CD4-positive, alpha-beta T cell treated with Interferon gamma for 1 hour (primary cell): ENCODE measurements at places on chromosomes 12 and 14.

GRCh38 chr14:65242732-65243134 lies 140.4 kb upstream of the MAX start:
- no peak for DNase-seq

GRCh38 chr12:122079033-122079531 lies 526 bp downstream of the MLXIP start:
- DNase-seq, result no peak

DNA sequence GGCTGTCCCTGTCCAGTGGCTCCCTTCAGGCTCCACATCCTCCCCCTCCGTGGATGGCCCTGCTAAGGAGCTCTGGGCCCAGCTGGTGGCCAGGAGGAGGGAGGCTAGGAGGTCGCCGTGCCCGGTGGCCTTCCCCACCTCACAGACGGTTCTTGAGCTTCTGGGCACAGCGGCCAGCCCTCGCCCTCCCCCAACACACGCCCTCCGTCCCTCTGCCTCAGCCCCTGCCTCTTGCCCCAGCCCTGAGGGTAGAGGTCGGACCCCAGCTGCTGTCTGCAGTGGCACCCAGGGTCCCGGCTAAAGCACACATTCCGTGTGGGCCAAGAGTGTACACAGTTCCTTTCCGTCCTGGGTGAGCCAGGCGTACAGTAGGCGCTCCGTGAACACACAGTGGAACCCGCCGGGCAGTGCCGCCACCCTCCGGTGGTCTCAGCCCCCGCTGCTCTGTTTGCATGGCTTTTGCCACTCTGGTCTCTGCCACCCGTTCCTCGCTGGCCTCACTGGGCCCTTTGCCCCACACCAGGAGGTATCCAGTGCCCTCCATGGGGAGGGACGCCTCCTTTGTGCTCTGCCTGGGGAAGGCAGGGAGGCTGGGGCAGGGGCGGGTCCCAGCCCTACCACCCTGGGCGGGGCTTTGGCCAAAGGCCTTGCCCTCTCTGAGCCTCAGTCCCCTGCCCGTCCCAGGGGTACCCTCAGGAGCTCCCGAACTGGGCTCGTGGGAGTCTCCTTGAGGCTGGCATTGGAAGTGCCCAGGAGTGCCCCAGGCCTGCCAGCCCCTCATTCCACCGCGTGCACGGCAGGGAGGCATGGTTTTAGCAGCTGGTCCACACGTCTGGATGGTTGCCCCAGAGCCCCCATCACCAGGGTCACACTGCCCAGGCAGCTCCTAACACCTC lies 13.0 kb downstream of the TRMT61A start:
- DNase-seq, result no peak

- DNase-seq, result no peak
These were observed 201.2 kb downstream of the ESR2 start for GRCh38 chr14:64092940-64093339.

- DNase-seq, result no peak
These were observed 25.5 kb downstream of the GXYLT1 start for GRCh38 chr12:42119085-42119633.

DNA sequence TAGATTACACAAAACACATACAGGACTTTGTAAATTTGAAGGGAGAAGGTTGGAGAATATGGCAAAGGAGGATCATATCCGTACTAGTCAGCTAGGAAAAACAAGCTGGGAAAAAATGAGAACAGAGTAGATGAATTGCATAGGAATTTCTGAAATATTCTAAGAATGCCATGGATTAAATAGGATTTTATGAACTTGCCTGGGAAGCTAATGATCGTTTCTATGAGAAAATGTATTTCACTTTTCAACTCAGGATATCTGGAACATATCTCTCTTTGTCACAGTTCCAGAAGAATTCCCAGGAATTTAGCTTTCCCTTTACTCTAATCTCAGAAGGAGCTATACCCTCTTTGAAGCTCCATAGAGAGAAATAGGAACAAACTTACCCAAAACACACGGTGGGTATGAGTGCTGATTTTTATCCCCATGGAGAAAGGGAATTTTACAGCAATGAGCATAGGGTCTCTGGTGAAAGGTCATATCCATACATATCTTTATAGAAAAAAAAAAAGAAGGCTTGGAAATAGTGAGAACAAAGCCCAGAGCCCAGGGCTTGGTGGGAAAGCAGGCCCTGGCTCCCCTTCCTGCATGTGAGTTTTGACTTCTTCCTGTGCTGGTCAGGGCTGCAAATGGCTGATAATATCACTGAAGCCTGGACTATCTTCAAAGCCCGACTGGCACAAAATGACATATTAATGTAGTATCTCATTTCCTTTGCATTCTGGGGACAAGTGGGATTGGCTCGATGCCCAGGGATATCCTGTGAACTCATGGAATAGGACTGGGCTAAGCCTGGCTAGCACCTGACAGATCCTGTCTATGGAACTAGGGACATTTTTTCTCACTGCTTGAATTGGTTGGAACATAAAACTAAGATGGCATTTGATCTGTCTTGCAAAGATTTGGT lies 136.3 kb downstream of the AEBP2 start:
- DNase-seq, result no peak

- DNase-seq, result no peak
These were observed 299.1 kb downstream of the NUAK1 start for GRCh38 chr12:105839629-105840127.

GRCh38 chr14:80313806-80314205 lies 102.5 kb upstream of the DIO2 start:
- DNase-seq, result no peak

DNA sequence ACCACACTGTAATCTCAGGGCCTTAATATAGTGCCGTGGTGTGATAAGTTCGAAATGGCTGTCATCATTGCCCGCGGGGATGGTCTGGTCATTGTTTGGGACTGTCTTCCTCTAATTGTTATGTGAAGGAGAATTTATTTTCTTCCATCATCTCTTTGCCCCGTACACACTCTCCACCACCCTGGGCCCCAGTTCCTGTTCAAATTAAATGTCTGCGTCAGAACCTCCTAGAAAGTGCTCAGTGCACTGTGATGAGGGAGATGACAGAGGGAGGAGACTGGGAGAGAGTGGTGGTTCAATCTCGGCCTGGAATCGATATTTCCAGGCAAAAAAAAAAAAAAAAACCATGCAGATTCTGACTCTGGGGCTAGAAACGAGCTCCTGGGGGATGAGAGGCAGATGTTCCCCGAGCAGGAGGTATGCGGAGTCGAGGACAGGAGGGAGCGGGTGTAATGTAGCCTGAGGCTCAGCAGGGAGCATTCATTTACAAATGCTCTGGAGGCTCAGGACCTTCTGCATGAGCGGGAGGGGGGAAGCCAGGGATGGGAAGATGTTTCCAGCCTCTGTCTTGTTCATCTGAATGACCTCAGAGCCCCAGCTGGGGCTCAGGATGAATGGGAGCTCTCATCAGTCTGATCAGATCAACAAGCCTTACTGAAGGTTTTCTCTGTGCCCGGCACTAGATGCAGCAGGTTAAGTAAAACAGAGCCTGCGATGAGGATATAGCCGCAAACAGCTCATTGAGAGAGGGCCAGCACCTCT lies 219.5 kb downstream of the TBX5 start:
- DNase-seq, result no peak

- DNase-seq, result no peak
These were observed 34.6 kb downstream of the ZFP36L1 start for GRCh38 chr14:68758301-68758700.

DNA sequence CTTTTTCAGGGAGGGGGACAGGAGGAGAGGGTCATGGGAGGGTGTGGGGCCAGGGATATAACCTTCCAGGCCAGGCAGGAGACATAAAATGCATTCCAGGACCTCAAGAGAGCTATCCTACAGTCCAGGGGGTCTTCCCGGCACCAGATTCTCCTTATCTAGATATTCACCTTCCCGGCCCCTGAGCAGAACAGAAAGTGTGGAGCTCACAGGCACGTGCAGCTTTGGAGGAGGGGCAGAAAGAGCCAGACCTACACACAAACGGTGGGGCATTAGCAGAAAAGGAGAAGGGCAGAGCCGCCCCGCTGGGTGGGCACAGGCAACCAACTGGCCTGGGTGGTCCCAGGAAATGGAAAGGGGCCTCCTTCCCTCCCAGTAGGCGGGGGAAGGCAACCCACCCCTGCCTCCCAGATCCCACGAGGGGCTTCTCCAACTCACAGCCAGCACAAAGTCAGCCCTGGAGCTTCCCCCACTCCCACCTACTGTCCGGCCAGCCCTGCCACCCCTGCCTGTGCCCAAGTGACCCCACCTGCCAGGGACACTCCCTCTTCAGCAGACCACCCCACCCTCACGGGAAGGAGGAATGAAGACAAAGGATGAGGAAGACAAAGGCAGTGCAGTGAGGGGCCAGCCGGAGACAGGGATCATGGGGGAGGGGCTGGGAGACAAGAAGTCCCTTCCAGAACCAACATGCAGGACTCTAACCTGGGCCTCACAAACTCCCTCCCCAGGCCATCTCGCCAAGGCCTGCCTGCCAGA lies 33.3 kb downstream of the CCDC85C start:
- no peak for DNase-seq

- DNase-seq, result no peak
These were observed 780 bp downstream of the TBC1D15 start for GRCh38 chr12:71840231-71840847.

GRCh38 chr14:98368221-98368620 lies 903.8 kb downstream of the BCL11B start:
- DNase-seq, result no peak

DNA sequence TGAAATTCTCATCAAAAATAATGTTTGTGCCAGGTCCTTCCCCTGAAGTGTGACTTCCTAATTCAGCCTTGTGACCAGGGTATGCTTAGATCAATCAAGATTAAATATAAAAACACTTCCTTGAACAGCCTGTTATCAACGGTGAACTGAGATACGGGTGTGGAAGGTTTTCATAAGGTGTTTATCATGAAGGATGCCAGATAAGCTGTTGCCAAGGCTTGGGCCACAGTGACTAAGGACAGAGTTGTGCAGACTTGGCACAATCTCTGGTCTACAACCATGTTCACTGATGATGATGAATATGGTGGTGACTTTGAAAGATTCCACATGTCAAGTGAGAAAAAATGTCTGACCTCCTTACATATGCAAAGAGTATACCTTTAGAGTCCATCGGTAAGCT lies 51.3 kb upstream of the LIN7A start:
- DNase-seq, result no peak

DNA sequence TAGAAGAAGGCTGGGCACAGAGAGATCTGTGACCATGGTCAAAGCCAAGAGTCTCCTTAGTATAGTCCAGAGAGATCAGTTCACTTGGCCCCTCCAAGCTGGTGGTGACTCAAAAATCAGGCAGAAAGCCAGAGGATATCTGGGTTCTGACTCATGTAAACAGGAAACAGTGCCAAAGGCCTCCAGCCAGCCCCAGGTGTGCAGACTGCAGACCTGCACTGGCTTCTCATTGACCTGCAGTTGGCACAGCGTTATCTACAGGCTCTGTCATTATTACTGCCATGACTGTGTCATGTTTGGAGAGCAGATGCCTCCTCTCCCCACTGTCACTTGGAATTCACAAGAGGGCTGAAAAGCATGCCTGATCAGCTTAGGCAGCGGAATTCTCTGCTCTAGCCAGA lies 295.7 kb upstream of the PRKD1 start:
- no peak for DNase-seq

- DNase-seq, result no peak
These were observed 6.9 kb downstream of the GALNT4 start for GRCh38 chr12:89517720-89518119.

DNA sequence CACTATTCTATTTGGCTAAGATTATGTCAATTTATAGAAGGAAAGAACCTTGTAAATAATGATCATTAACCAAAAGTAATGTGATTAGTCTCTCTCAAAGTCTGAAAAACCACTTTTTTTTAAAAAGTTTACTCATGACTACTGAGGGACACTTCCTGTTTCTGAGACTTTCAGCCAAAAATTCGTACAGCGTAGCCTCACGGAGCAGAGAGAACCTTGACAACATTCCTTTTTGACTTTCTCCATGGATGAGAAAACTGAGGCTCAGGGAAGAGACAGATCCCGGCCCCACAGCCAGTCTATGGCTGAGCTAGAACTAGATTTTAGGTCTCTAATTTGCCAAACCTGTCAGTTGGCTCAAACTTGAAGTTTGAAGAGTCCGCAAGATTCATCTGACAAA lies 68.2 kb downstream of the DAD1 start:
- DNase-seq, result no peak

DNA sequence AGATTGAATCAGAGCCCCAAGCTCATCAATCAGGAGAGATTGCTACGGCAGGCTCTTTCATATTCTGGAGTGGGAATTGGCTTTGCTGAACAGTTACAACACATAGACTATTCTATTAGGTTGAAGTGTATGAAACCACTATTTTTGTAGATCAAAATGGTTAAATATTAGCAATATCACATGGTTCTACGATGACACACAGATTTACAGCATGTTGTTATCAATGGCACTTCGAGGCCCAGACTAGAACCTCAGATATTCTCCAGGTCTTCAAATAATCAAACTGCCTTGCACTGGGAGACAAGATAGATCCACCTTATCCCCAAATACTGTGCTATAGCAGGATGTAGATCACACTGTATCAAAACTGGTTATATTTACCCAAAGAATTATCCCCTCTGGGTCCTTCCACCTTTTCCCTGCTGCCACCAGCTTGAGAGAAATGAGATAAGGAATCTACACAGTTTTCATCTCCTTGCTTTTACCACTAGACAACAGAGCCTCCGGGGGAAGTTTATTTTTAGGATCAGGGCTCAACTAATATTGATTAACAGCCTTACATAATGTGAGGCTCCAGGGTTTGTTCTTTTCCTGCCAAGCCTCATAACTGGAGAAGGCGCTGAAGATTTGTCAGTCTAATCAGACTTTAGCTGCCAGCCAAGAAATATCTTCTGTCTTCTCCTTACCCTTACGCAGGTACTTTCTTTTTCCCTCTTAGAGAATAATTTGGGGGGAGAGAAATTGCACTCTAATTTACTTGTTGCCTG lies 507.1 kb downstream of the DIO2 start:
- DNase-seq, result no peak

DNA sequence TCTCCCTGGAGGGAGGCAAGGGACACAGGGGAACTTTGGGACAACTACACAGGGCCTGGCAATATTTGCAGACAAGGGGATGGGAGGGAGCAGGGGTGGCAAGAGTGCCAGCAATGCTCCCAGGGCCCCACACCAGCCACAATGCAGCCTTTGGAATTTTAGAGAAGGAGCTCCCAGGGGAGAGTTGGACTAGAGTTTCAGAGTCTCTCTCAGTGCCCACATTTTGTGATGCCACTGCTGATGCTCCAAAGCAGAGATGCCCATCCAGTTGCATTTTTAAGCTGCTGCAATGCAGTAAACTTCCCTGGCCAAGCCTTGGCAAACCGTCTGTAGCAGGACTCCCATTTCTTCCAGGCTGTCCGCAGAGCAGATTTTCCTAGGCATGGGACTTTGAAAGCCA lies 98.9 kb downstream of the ZFP36L1 start:
- DNase-seq, result no peak

DNA sequence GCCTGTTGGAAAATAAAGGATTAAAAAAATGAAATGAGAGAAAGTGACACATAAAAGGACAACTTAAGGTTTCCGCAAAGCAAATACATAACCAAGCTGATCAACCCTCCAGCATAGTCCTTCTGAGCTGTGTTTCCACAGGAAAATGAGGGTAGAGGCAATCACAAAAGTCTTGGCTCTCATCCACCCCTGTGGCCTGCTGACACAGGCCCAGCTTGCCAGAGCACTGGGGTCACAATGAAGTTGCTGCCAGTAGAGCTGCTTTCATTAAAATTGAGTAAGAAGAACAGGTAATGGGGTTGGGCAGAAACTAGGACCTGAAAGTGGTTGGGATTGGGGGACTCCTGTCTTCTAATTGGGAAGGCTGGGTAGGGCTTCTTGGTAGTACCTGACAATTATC lies 65.9 kb downstream of the RERG start:
- no peak for DNase-seq

- peak; percentile 26 for DNase-seq
These were observed 121.9 kb downstream of the ETV6 start for GRCh38 chr12:11771356-11771755.
